ENCODE measurements at places on chromosomes 11 and 22. TPM values are rescaled to one million over a fixed set of nuclear protein-coding genes. Genes with fewer than 3 reads are reported as not detected.

DNA sequence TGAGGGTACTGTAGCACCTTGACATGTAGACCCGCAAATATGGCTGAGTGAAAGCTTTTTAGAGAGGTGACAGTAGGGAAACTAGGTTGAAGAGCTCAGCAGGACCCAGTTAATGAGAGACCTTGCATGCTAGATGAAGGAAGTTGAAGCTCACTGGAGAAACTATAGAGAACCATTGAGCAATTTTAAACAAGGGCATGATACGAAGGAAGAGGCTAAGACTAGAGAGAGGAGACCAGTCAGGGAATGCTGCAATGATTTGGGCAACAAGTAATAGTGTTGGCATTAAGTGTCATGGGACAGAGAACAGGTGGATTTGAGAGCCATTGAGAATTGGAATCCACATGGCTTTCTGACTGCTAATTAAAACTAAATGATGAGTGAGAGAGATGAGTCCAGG, 4.1 kb downstream of the OLFML1 start:
- DNase-seq: no peak

DNA sequence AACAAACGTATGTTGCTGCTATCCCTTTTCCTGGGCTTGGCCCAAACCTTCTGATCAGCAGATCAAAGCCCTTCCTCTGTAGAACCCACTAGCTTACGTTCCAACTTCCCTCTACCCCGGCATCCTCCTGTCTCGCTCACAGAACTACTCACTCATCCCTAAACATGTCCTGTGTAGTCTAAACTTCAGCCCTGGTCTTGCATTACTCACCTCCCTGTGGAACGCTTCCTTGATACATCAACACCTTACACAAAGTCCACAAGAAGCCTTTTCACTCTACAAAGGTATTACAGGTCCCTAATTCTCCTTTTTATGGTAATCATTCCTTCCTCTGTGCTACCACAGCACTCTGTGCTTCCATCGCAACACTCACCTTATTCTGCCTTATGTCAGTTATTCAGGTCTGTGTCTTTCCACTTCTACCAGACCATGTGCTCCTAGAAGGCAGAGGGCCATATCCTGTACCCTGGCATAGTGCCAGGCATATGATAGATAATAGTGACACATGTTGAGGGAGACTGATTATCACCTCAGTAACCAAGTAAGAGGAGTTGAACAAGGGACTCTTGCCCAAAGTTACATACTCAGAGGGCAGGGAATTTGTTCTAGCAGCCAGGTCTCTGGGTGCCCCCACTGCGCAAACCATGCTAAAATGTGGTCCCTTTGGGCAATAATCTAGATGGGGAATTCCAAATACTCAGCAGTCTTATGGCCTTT, 41.6 kb downstream of the USP35 start:
- DNase-seq: no peak

MMP11 gene
- total RNA-seq: 12.1 TPM

SLC22A9 gene
- not detected for total RNA-seq

SLC22A6 gene
- not detected for total RNA-seq

DNA sequence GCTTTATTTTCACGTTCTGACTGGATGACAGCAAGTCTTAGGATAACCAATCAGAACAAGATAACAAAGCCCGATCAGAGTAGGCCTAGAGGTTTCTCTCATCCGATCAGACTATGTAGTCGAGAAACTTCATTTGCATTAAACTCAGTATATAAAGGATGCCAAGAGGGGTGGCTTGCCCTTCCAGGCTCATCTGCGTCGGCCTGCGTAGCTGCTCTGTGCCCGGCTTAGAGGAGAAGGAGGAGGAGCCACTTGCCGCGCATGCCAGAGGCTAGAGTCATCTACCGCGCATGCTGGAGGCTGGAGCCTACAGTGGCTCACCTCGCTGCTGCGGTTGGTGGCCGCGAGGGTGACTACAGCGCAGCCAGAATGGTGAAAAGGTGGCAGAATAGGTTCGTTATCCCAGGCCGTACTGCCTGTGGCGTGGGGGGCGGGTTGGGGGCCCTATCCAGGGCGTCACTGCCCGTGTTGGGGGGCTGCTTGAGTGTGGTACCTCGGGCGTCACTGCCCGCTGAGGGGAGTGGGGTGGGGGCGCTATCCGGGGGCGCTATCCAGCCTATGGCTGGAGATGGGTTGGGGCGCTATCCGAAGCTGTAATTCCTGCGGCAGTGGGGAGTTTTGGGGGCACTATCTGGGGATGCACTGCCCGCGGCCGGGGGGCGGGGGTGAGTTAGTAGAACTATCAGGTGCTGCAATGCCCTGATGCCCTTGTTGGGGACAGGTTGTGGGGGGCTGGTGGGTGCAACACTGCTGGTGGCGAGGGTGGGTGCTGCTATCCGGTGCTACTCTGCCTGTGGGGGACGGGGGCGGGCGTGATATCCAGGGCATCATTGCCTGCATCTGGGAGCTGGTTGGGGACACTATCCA, at the start of gene RFPL2:
RFPL2 (minus strand) TSS at position 218 of the 867 bp plus-strand sequence. CDS start 2,622 bp downstream, outside the sequence.
- peak; percentile 92 for DNase-seq

DNA sequence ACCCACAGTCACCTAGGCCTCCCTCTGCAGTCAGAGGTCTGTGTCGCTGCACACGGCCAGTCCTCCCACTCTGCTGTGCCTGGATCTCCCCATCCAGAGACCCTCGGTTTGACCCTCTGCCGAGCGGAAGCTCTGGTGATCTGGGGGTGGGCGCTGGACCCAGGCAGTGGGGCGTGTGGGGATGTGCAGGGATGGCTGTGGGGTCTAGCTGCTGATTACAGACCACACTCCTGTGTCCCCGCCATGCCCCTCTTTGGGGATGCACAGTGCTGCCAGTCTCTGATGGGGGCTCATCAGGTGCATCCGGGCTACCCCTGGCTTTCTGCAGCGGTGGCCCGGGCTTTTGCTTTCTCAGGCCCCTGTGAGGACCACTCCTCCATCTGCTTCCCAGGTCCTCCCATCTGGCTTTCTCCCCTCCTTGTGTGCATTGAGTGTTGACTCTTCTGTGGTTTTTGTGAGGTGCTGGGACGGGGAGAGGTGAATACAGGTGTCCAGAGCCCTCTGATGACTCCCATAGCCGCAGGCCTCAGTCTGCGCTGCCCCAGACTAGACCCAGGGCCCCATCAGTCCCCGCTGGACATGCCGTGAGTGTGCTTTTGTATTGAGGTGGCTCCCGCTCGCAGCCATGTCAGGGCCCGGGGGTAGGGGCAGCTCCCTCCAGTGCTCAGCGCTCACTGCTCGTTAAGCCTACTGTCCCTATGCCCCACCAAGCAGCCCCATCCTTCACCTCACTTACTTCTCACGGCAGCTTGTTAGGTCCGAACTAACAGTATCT, 251.6 kb downstream of the TBC1D22A start:
- DNase-seq: no peak

DNA sequence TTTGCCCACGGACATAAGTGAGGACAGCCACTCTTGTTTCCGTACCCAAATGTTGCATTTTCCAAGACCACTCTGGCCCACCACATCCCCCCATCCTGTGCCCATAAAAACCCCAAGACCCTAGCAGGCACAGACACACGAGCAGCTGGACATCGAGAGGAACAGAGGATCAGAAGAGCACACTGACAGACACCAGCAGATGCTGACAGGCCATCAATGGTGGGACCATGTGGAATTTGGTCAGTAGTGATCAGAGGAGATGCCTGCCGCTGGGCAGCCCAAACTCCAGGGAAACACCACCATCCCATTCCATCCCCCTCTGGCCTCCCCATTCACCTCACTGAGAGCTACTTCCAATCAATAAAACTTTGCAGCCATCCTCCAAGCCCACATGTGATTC, 87.0 kb downstream of the DLG2 start:
- no peak for DNase-seq

TMPRSS4 gene
- total RNA-seq: 0.04 TPM

GRCh38 chr11:110710628-110711381, 1.4 kb downstream of the ARHGAP20 start:
- DNase-seq: peak; percentile 62

SPON1 gene
- 6.4 TPM for total RNA-seq

- DNase-seq: no peak
Measured at GRCh38 chr11:60159868-60160267, 23.0 kb downstream of the MS4A6A start.

GRCh38 chr11:105168457-105168856, 28.9 kb upstream of the CARD18 start:
- DNase-seq: no peak

- peak; percentile 96 for DNase-seq
Measured at GRCh38 chr22:24951942-24952836, at the start of gene KIAA1671. KIAA1671 (plus strand) TSS chr22:24952716; CDS start chr22:25028000, 75,284 bp downstream.

DNA sequence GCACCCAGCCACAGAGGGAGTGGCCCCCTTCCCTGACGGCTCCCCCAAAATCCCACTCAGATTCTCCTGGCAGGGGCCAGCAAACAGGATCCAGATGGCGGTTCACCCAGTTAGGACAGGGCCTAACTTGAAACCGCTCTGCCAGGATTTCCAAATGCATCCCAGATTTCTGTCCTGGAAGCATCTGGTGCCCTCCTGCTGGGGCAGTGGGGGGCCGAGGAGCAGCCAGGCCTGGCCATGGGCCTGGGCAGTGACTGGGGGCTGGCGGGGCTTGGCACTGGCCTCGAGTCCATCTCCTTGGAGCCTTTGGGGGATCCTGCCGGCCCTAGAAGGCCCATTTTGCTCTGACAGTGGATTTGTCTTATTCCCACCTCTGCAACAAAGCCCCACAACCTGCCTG, 17.9 kb upstream of the EMID1 start:
- no peak for DNase-seq

DNA sequence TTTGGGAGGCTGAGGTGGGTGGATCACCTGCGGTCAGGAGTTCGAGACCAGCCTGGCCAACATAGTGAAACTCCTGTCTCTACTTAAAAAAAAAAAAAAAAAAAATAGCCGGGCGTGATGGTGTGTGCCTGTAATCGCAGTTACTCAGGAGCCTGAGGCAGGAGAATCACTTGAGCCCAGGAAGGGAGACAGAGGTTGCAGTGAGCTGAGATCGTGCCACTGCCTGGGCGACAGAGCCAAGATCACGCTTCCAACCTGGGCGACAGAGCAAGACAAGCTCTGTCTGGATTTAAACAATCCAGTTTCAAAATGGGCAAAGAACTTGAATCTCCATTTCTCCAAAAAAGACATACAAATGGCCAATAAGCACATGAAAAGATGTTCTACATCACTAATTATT, 12.5 kb downstream of the LMO2 start:
- no peak for DNase-seq

OR8D4 gene
- total RNA-seq: 0.14 TPM

DNA sequence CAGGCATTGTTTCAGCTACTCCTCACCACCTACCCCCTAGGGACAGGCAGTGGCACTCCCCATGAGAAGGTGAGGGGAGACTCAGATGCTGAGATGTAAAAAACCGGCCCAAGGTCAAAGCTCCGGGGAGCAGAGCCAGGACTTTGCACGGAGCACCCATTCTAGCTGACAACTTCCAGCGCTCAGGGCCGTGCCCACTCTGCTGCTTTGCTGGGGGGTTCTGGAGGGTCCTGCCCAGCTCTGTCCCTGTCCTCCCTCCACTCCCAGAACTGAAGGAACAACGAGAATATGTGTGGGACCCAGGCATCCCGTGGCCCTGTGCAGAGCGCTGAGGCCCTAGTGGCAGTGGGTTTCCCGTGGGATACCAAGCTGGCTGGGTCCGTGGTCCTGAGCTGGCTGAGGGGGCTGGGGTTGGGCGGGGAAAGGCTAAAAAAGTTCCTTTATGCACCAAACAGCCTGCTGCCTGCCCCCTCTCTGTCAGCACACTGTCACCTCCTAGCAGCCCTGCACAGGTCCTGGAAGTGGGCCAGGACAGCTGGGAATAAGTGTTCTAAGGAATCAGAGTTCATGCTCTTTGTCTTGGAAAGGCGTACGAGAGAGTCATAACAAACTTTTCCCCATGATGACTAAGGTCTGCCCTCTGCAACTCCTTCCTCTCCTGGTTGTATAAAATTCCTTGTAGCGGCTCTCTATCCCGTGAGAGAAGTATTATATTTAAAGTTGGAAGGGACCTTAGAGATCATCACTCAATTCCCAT, 1.9 kb downstream of the MS4A10 start:
- no peak for DNase-seq

DNA sequence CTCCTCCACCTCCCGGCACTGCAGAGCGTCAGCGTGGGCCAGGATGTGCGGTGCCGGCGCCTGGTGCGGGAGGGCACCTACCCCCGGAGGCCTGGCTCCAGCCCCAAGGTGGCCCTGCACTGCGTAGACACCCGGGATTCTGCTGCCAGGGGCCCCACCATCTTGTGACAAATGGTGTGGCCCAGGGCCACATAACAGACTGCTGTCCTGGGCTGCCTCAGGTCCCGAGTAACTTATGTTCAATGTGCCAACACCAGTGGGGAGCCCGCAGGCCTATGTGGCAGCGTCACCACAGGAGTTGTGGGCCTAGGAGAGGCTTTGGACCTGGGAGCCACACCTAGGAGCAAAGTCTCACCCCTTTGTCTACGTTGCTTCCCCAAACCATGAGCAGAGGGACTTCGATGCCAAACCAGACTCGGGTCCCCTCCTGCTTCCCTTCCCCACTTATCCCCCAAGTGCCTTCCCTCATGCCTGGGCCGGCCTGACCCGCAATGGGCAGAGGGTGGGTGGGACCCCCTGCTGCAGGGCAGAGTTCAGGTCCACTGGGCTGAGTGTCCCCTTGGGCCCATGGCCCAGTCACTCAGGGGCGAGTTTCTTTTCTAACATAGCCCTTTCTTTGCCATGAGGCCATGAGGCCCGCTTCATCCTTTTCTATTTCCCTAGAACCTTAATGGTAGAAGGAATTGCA, 13.5 kb downstream of the TSKU start:
- DNase-seq: no peak

- DNase-seq: no peak
Measured at GRCh38 chr11:131370901-131371790, 731 bp downstream of the NTM start.

OR10A3 gene
- 0.14 TPM for total RNA-seq

GRCh38 chr11:65599955-65600246, 4.3 kb upstream of the KCNK7 start:
- DNase-seq: no peak

ACRV1 gene
- total RNA-seq: not detected

- DNase-seq: no peak
Measured at GRCh38 chr22:44057401-44057987, 33.4 kb downstream of the PARVB start.

KCNJ11 gene
- total RNA-seq: 5.9 TPM

DNA sequence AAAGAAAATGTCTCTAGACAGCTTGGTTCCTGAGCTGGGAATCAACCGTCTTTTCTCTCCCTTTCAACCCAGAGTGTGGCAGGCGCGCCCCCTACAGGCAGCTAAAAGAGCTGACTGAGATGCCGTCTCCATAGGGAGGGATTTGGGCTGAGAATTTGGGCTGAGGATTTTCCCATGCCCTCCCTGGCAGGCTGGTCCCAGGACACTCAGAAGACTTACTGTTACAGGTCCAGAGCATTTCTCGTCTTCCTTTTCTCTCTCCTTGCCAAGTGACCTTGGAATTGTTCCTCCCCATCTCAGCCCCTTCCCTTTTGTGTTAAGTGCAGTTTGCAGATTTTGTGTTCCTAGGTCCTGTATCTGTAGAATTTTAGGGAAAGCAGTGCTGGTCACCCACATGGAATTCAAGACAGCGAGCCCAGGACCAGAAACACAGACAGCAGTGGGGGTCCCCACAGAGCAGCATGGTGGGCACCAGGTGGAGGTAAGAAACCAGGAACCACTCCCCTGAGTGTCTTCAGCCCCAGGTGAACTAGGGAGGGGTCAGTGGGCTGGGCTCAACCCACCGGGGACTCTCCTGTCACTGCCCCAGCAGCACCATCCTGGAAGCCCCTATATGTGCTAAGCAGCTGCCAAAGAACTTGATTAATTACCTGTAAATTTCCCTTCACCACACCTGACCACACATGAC, 9.9 kb upstream of the IGLL5 start:
- DNase-seq: peak; percentile 89

DCHS1 gene
- 16.5 TPM for total RNA-seq

TTLL12 gene
- 129 TPM for total RNA-seq

GRCh38 chr11:95301474-95301873, 70.5 kb upstream of the SESN3 start:
- DNase-seq: no peak

All from GM23338 (cell line).